EH (cell line): ENCODE measurements at places on chromosomes 16 and 17.

GRCh38 chr17:31579265-31579664, 187.8 kb downstream of the RAB11FIP4 start:
- peak; percentile 88 for DNase-seq

DNA sequence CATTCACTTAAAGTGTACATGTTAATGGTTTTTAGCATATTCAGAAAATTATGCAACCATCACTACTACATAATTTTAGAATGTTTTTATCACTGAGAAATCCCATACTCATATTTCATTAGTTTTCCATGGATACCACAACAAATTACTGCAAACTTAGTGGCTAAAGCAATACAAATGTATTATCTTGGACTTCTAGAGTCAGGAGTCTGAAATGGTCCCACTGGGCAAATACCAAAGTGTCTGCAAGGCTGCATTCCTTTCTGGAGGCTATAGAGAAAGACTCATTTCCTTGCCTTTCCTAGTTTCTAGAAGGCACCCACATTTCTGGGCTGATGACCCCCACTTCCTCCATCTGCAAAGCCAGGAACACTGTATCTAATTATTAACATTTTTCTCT, 16.9 kb upstream of the GNAO1 start:
- DNase-seq, result peak; percentile 32

DNA sequence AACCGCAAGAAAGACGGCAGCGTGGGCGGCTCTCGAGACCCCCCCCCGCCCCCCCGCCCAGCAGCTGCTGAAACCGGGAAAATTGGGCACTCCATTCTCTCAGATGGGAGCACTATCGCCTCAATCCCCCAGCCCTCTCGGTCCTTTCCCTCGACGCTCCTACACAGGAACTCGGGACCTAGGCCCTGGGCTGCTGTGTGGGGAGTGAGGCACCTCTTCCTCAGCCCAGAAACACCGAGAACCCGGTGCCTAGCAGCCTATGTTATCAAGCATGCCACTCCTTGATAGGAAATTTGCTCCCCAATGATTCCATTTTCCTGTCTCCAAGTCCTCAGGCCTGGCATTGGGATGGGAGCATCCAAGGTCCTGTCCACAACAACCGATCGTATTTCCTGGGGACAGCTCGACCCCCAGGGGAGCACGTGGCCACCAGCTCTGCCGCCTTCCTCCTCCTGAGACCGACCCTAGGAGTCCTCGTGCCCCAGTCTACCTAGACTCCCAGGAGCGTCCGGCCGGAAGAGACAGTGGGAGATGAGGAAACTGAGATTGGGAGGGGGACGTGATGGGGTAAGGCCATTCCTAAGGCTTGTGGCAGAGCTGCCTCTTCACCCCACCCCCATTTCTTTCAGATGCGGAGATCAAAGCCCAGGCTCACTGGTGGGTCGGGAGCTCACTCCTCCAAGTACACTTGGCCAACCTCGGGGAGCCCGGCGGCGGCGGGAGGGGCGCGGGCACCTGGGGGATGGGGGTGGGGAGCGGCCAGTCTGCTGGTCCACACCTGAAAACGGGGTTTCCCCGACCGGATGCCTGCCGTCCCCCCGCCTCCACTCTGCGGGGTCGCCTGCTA, 17.5 kb upstream of the CBX8 start:
- DNase-seq, result no peak

- DNase-seq, result no peak
Measured at GRCh38 chr17:70772761-70773160, 603.4 kb downstream of the KCNJ2 start.

GRCh38 chr16:66682271-66682670, 14.3 kb downstream of the CMTM4 start:
- peak; percentile 66 for DNase-seq

GRCh38 chr17:31877911-31878702, 19.1 kb upstream of the COPRS start:
- DNase-seq, result peak; percentile 10

GRCh38 chr17:45907750-45908395, 13.5 kb downstream of the MAPT start:
- DNase-seq, result no peak

- DNase-seq, result no peak
Measured at GRCh38 chr17:48612456-48612853, 1.6 kb upstream of the HOXB7 start.
